ENCODE measurements at places on chromosomes 12 and 14.
A peak's percentile ranks its signal among the peaks of the same experiment; 100 is the strongest.

- DNase-seq = no peak
Observed at GRCh38 chr14:99752486-99753121, 40.6 kb upstream of the EML1 start.

DNA sequence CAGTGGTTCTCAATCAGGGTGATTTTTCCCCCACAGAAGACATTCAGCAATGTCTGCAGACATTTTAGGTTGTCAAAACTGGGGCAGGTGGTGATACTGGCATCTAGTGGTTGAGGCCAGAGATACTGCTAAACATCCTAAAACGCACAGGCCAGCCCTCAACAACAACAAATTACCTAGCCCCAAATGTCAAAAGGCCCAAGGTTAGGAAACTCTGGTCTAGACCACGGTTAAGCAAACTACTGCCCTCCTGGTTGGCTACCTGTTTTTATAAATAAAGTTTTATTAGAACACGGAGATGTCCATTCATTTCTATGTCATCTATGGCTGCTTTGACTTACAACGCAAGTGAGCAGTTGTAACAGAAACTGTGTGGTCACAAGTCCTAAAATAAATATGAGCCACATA lies 186.7 kb downstream of the EFCAB11 start:
- peak; percentile 41 for DNase-seq

GRCh38 chr12:104858611-104859543 lies 99.2 kb downstream of the SLC41A2 start:
- no peak for DNase-seq

DNA sequence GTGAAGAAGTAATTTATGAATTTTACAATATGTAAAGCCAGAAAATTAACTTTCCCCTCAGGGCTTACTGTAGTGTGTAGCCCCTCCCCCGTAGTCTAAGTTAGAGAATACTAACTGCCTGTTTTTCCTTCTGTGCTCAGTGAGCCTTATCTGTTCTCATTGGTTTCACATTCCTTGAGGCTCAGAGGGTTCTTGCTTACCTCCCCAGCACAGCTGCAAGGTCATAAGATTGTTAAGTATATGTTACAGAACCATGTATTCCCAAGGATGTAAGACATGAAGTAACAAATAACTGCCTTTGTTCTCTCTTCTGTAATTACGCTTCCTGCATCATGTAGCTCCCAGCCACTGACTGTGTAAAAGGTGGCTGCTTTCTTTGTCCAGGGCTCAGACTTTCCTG lies 1351.1 kb downstream of the TMEM121 start:
- DNase-seq = no peak

DNA sequence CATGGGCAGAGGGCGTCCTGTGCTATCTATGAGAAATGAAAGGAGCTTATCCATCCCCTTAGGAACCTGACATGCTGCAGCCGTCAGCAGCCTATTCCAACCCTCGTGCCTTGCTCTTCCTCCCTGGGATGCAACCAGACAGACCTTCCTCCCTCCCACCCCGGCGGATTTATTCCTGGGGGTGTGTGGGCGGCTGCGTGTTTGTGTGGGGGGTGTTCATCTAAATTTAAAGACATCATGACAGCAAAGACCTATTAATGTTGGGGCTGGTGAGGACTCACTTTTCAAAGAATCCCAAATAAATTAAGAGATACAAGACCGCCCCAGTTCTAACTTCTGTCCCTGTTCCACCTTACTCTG lies 52.0 kb downstream of the WSCD2 start:
- DNase-seq = no peak

DNA sequence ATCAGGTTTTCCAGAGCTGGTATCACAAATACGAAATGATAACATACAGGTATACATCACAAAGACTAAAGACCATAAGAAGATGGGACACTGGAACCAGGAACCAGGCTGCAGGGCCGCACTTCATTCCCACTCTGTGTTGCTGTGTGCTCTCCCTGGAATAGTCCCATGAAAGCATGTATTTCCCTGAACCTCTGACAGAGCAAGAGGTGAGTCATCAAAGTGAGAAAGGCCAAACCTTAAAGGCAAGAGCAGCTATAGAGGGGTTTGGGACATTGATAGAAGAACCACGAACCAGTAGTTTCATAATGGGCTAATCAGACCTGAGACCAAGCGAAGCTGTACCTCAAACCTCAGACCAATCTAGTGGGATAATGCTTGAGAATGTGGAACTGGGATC lies 283.0 kb upstream of the PRKD1 start:
- no peak for DNase-seq

DNA sequence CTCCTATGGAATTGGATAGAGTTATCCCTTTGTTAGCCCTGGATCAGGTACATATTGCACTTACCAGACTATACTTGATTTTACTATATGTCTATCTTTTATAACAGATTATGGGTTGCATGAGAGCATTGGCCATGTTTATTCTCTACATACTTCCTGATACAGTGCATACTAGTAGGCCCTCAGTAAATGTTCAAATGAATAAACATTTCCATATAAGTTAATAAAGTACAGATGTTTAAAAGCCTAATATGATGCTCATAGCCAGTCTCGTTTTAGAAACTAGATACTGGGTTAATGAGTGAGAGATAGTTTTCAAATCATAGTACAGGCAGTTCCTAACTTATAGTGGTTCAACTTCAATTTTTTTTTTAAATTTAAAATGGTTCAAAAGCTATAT lies 39.5 kb upstream of the TOMM20L start:
- no peak for DNase-seq

GRCh38 chr12:108332791-108333382 lies 6.2 kb downstream of the CMKLR1 start:
- no peak for DNase-seq

DNA sequence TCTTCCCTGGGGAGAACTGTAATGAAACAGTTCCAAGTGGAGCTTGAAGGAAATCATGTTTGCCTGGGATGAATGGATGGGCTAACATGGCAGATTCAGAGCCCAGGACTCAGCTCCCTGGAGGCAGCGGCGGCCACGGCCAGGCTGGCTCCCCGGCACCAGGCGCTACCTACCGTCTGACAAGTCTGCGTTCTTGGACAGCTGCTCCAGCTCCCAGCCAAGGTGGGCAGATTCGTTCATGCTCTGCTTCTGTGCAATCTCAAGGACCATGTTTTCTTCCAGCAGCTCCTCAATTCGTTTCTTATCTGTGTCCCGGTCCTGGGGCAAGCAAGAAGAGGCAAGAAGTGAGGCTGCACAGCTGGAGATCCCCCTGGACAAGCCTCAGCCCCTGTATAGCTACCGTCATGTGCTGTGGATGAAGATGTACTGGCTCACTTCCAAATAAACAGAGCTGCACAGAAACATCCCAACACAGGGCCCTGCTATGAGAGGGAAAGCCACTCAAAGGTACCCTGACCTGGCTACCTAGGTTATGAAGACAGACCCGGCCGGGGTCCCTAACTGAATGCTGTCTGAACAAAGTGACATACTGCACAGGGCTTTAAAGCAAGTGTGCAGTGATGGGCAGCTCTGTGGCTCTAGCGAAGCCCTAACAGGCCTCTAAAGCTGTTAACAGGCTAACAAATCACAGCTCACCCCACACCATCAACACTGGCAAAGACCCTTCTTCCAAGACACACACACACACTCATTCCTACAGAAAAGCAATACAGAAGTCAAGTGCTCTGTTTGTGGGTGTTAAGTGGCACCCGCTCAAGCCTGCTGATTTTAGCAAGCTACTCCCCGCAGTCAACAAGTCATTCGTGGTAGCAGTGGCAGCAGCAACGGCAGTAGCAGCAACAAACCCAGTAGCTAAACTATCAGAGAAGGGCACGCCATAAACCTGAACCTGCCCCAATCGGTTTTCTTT lies 80.4 kb upstream of the GPR68 start:
- no peak for DNase-seq

- no peak for DNase-seq
Observed at GRCh38 chr12:18700271-18700670, 37.5 kb downstream of the PLCZ1 start.

DNA sequence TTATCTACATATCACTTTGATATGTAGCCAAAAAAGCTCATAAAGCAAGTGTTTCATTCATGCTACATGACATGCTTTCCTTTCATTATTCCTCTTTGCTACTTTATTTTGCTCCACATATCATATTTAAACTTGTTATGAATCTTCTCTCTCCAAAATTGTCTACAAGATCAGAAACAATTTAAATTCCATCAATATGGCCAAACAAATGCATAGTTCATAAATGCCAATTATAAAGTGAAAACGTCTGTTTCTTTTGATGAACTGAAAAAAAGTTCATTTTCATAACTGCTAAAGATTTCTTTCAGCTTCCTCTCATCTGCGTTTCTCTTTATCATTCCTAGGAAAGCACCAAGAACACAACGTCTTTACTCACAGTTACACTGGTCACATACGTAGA lies 22.8 kb downstream of the USP44 start:
- DNase-seq = no peak

GRCh38 chr14:63964113-63964512 lies 111.3 kb downstream of the SYNE2 start:
- DNase-seq = no peak

GRCh38 chr12:19223018-19223417 lies 93.5 kb downstream of the PLEKHA5 start:
- peak; percentile 15 for DNase-seq

DNA sequence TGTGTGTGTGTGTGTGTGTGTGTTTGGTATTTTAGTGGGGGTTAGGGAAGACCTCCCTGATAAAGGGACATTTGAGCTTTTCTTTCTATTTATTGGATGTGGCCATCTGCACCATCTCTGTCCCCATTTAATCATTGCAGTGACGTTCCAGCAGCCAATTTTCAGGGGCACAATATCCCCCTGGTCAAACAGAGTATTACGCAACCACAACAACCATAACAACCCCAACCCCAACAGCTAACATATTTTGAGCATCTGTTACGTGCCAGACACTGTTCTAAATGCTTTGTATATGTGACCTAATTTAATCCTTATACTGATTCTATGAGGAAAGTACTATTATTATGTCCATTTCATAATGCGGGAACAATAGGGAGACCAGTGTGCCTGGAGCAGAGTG lies 87.4 kb downstream of the TTC8 start:
- no peak for DNase-seq

DNA sequence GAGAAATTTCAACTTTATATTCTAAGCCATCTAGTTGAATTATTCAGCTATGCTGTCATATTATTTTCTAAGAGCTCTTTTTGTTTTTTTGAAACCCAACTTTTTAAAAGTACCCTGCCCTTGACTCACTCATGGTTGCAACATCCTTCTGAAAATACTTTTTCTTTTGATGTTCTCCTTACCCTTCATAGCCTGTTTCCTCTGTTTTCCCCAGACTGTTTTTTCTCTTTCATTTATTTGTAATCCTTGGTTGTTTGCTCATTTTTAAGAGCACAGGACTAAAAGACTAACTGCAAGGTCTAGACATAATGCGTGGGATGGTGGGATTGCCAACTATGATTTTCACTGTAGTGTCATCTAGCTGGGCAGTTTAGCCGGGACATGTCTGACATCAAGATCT lies 21.2 kb upstream of the CDKL1 start:
- DNase-seq = no peak

- DNase-seq = no peak
Observed at GRCh38 chr14:97710726-97711125, 913.5 kb downstream of the VRK1 start.

GRCh38 chr12:101470939-101471338 lies 4.2 kb upstream of the SPIC start:
- DNase-seq = no peak

DNA sequence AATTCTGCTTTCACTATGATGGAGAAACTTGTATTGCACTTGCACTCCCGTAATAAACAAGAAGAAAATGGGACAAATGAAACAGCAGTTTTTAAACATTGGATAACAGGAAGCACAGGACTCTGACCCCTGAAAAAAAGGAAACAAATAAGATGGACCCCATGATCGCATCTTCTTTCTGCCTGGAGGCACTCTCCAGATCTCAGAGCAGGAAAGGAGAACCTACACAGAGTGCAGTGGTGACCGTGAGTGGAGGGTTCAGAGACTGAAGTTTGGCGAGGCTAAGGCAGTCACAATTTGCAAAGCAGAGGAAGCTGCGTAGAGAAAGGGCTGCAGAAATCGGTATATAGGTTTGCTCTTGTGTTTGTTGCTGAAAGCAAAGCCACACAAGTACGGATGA lies 6.1 kb upstream of the FGF6 start:
- no peak for DNase-seq

- DNase-seq = no peak
Observed at GRCh38 chr12:574475-575128, 88.6 kb downstream of the NINJ2 start.

DNA sequence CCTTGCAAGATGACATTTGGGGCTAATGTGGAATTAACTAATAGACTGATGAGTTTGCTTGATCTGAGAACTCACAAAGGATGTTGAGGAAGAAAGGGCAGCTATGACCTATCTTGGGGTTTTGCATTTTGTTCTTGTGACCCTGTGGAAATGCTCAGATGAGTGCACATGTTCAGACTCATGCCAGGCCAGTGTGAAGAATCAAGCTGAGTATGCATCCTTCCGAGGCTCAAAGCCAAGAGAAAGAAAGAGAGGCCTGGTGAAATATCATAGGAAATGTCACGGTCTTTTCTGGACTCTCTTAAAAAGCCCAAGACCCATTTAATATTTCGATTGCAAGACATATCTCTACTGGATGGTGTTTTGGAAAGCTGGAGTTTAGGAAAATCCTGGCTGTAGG lies 96.3 kb downstream of the CACNA1C start:
- no peak for DNase-seq

DNA sequence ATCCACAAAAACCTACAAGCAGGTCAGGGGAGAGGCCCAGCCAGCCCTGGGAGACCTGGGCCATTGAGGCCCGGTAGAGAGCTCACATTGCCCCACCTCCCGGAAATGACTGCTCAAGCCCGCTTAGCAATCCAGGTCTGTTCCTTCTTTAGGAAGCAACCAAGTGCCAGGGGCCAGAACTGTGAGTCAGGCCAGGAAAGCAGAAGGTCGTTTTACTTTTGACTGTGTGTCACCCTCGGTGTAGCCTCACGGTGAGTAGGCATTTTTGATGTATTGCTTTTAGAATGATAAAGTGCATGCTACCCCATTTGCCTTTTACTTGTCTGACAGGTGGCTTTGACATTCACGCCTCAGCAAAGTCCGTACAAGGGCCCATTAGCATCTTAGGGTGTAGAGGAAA lies 25.4 kb upstream of the PWP1 start:
- DNase-seq = no peak

DNA sequence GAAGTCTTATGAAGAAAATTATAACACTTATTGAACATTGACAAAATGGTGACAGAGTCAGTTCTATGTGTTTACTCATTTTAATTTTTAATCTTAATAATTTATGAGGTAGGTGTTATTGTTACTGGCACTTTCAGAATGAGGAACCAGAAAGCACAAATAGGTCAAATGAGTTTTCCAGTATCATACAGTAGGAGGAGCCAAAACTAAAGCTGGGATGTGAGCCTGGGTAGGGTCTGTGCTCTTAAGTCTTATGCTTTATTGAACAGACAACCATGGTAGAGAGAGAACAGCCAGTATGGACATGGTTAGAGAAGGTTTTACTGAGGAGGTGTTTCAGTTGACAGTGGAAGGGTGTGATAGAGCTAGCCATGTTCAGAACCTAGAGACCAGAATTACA lies 775.7 kb downstream of the TMTC2 start:
- DNase-seq = no peak

DNA sequence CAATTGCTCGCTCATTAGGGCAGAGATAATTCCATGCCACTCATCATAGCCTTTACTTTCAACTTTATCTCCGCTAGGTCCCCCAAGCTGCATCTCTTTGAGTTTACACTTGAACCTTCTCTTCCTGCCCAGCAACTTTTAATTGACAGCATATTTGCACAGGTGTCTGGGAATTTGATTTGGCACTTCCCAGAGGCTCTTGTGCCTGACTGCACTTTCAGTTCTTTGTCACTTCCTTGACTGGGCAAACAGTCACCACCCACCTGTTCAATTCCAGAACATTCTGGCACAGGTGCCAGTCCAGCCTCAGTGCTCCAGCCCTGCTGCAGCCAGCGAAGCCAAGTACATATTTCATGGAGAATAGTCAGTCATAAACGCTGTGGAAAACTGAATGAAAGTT lies 110.1 kb upstream of the LRIG3 start:
- no peak for DNase-seq
